ENCODE measurements at places on chromosomes 7 and 10.
A peak's percentile ranks its signal among the peaks of the same experiment; 100 is the strongest.

DNA sequence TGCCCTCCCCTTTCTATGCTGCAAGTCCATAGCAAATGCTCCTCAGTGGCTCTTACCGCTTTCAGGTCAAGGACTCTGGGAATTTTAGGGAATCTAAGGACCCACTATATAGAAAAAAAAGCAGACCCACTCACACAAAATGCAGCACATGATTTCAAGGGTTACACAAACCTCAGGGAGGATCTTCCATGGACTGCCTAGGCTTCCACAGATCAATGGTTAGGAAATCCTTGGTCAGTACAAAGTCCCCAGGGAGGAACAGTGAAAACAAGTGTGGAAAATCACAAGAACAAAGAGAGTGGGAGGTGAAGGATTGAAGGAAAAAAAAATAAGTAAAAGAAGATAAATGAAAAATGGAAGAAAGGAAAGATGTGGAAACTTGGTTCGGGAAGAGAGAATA is 188.4 kb downstream of the AHR start:
- DNase-seq, result no peak

GRCh38 chr7:102412548-102412947 is 16.4 kb downstream of the PRKRIP1 start:
- DNase-seq, result peak; percentile 37

GRCh38 chr10:13670311-13670710 is 83.5 kb downstream of the PRPF18 start:
- no peak for DNase-seq

- DNase-seq, result no peak
Observed at GRCh38 chr10:22633106-22633505, 81.3 kb downstream of the PIP4K2A start.

GRCh38 chr7:4638781-4639575 is 43.1 kb upstream of the FOXK1 start:
- no peak for DNase-seq

DNA sequence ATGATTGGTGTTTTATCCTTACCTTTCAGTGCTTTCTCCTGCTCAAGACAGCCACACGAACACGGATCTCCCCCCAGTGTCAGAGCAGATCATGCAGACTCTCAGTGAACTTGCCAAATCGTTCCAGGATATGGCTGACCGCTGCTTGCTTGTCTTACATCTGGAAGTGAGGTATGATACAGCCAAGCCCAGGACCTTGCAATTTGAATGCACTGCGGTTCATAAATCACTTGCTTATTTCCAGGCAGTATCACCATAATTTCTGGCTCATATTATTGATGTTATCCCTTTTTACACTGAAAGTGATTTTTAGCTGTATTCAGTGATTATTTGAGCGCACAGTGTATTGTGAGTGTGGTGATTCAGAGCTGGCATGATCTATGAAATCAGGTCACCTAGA is 129.7 kb upstream of the LRGUK start:
- DNase-seq, result no peak

DNA sequence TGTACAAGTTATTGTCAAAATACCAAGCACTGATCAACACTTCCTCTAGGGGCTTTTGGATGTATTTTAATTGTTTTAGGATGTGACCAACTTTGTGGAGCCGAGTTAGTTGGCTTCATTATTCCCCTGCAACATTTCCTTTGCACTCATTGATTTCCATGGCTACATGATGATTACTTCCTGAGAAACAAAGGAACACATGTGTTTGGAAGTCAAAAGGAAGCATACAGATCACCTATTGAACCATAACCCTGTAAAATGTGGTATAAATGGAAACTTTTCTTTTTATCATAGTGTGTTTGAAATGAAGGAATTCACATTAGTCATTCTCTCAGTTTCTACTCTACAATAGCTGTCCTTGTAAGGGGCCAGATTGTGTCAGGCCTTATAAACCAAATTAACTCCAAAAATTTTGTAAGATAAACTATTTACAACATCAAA is 32.2 kb upstream of the EXOC6 start:
- DNase-seq, result no peak

GRCh38 chr10:11285171-11285570 is 267.5 kb downstream of the CELF2 start:
- DNase-seq, result no peak

GRCh38 chr7:55244006-55244745 is 121.0 kb upstream of the LANCL2 start:
- no peak for DNase-seq

- DNase-seq, result peak; percentile 12
Observed at GRCh38 chr7:29289156-29290021, 94.8 kb downstream of the CHN2 start.

- no peak for DNase-seq
Observed at GRCh38 chr10:114281461-114281860, 42.4 kb downstream of the VWA2 start.

DNA sequence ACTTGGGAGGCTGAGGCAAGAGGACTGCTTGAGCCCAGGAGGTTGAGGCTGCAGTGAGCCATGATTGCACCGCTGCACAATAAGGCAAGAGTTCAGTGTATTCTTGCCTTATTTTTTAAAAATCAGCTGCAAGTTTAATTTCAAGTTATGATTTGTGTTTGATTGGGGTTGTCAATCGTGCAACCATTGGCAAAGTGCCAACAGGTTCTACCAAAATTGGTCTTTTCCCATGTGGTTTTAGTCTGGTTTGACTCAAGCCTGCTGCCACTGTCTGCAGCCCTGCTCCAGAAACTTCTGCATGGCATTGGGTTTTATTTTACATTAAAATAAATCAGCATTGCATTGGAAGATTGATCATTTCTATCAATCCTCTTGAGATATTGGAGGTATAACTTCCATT is 72.7 kb downstream of the PTPRE start:
- DNase-seq, result no peak

GRCh38 chr7:77469927-77470326 is 53.8 kb upstream of the GSAP start:
- DNase-seq, result no peak

DNA sequence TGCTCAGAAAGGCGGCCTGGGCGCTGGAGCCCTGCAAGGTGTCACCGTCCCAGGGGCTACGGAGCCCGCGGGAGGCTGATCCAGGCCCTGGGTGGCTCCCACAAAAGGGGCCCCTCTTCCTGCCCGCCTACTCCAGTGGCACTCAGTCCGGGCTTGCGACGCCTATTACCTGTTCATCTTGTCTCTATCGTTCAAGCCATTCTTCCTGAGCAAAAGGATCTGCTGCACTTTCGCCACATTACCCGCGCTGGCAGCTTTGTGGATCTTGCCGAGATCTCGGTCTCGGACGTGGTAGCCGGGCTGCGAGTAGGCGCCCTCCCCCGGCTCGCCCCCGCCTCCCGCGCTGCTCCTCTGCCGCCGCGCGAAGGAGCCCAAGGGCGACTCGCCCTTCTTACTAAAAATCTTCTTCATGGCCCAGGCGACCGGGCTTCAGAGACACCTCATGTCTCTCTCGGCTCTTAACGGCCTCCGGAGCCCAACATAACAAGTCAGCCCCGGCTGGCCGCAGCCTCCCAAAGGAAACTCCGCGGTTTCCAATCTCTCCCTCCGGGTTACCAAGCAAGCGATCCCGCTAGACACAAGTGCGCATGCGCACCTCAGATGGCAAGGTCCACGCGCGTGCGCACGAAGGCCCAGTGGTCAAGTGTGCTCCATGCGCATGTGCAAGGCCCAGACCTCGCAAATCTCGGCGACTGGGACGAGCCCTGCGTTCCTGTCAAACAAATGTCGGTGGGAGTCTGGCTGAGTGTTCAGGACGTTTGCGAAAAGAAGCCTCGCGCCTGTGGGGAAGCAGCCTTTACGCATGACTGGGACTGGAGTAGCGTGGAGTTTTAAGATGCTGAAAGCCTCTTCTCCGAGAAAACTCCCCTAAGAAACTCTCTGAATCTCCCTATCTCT is at the start of gene ANKRD26:
TSS of gene ANKRD26 (minus strand) at position 579 of the 897 bp plus-strand sequence. CDS start at position 411, 168 bp downstream.
- peak; percentile 99 for DNase-seq

DNA sequence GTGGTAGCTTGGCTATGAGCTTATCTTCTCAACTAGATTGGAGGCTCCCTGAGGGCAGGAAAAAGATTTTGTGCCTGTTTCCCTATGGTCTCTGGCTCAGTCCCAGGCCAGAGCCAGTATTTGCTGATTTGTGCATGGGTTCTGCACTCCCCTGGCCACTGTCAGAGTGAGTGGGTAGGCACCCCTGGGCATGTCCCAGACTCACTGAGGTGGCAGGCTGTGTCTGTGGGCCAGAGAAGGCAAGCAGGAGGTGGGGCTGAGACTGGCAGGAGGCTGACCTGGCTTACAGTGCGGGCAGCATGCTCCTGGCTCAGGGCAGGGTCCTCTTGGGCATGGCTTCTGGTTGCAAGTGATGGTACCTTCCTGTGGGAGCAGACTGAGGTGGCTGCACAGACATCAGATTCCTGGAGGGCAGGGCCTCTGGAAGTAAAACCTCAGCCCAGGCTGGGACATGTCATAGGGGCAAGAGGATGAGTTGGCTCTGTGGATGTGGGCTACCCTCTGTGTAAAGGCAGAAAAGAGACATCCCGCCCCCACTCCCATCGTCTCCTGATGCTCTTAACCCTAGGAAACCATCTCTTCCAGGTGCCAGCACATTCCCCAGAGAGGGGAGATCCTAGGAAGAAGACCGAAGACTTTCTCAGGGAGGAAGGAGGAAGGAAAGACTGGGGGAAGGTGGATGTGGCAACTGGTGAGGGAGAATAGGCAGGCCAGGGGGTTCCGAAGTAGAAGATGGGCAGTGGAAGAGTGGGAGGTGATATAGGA is 4.3 kb downstream of the KCP start:
- DNase-seq, result no peak

DNA sequence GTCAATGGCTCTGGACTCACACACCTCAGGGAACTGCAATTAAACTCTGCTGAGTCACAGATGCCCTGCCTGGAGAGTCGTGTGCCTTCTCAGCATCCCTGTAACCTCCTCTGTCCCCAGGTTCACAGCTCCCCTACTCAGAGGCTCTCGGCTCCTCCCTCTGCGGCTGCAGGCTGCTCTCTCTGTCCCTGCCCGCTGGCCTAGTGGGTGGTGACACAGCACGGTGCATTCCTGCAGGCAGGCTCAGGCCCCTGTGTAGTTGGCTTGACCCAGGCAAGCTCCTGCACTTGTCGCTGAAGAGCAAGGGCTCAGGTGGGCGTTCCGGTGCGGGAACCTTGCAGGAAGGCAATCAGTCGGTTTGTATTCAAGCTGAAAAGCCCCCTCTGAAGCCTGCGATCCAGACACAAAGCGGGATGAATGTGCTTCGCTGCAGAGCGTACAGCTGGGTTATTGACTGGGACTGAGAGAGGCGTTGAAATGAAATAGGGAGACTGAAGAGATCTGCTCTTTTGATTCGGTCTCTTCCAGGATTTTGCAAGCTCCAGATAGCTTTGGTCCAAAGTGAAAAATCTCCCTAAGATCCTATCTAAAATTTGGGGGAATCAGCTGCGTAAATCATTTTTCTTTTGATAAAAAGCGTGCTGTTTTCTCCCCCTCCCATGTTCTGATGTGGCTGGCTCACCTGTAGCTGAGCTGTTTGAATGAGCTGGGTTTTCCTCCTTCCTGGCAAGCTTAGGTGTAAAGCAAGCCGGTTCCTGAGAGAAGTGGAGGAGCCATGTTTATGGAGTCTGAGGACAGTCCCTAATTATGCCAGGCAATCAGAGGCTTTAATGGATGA is 208.7 kb upstream of the PHYHIPL start:
- DNase-seq, result no peak

- no peak for DNase-seq
Observed at GRCh38 chr7:68288144-68288593, 1291.5 kb downstream of the TYW1 start.

DNA sequence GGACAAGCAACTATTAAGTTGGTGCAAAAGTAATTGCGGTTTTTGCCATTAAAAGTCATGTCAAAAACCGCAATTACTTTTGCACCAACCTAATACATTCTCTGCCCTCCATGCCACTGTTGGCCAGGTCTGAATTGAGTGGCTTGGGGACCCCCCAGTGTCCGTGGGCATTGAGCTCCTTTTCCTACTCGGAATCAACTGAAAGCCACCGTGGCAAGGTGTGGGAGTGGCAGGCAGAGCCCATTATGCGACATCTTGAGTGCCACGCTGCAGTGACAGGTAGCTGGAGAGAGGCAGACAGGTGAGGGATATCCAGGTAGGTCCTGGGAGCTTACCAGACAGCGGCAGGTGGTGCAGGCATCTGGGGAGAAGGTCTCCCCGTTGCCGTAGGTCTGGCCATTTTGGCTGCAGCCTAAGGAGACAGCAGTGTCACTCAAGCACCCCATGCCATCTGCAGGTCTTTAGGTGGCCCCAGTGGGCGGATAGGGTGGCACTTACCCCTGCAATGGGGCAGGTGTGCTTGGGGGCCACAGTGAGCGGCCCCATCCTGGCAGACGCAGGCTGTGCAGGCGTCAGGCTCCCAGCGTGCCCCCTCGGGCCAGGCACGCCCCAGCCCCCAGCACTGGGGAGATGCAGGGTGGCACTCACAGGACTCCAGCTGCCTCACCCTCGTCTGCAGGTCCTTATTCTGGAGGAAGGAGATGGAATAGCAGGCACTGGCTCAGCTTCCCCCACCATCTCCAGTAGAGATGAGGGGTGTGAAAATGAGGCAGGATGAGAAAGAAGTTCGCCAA is 3.5 kb downstream of the KCP start:
- DNase-seq, result no peak

GRCh38 chr7:92720604-92721350 is 115.6 kb downstream of the CDK6 start:
- DNase-seq, result no peak

DNA sequence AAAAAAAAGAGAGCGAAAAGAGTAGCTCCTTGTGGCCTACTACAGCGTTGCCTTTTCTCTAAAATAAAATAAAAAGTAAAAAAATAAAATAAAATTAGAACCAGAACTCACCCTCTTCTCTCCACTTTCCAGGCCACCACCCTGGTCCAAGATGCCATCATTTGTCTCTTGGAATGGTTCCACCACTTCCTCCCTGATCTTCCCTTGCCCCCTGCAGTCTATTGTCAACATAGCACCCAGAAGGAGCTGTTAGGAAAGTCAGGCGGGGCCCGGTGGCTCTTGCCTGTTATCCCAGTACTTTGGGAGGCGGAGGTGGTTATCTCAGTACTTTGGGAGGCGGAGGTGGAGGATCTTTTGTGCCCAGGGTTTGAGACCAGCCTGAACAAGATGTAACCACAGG is 7.6 kb upstream of the GRID2IP start:
- peak; percentile 29 for DNase-seq

DNA sequence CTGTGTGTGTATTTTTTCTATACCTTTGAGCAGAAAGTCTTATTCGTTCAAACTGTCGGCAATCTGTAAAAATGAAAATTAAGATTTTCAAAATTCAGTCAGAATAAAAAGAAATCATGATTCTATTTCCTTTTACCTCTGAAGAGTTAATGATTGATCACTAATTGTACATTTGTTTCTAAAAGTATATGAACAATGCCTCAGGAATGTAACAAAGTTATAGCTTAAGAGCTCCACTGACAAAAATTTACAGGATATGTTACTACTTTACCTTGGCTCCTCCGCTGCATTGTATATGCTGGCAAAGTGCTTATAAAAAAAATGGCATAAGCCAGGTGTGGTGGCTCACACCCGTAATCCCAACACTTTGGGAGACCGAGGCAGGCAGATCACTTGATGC is 225.7 kb downstream of the VTI1A start:
- DNase-seq, result no peak

Data from transverse colon (tissue), 4 donors.